ENCODE measurements at places on chromosomes 13 and 19.

DNA sequence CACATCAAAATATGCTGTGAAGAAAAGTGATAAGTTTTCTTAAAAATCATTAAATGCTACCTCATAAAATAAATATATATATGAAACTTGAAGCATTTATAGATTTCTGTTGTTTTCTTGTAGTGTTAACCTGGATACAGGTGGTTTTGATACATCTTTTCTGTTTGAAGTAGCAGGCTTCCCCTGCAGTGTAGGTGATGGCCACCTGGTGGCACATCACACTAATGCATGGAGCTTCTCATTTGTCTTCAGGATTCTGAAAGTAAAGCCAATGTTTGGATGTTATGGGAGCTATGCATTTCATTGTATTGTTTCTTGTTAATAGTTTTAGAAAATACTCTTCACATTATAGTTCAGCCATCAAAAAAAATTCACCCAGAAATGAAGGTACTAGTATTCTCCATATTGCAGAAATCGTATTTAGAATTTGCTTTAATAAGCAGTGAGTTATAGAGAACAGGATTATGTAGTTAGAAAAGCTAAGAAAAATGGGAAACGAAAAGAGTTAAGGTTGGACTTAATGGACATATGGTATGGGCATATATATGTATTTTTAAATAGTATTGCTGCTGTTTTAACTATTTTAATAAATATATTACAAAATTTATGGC is 18.7 kb downstream of the GPR180 start:
- no peak for DNase-seq

DNA sequence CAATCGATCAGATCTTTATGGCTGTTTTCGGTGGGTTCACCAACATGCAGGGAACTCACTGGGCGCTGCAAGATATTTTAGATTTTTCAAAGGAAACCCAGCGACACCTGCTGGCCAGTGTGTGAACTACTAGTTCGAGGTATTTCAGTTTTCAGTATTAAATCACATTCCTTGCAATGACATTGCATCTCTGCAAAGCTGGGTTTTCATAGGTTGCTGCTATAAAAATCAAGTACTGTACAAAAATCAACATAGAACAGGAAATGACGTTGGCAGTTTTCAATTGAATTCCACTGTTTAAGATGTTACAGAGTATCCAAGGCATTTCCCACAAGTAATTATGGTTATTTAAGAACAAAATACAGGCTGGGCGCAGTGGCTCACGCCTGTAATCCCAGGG is 17.6 kb downstream of the LIG1 start:
- no peak for DNase-seq

GRCh38 chr13:43346427-43346826 is 323.0 kb downstream of the DNAJC15 start:
- DNase-seq, result no peak

DNA sequence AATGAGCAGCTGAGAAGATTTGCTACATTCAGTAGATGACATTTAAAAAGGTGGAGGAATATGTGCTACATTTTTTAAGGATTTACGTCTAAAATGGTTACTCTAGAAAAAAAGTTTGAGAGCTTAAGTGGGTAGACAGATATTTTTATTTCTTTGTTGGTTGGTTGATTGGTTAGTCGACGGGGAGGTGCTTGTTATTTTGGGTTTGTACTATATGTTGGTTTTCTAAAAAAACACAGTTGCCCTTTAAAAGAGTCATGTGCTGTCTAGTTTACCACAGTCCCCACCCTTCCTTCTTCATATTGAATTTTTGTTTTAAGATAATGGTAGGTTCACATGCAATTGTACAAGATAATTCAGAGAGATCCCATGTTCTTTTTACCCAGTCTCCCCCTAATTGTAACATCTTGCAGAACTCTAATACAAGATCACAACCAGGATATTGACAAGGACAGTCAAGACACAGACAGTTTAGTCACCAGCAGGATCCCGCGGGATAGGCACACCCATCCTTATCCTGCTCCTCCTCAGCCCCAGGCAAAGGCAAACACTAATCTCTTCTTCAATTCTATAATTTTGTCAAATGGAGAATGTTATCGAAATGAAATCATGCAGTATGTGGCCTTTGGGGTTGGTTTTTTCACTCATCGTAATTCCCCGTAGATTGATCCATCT is 171.4 kb downstream of the FOXO1 start:
- no peak for DNase-seq

DNA sequence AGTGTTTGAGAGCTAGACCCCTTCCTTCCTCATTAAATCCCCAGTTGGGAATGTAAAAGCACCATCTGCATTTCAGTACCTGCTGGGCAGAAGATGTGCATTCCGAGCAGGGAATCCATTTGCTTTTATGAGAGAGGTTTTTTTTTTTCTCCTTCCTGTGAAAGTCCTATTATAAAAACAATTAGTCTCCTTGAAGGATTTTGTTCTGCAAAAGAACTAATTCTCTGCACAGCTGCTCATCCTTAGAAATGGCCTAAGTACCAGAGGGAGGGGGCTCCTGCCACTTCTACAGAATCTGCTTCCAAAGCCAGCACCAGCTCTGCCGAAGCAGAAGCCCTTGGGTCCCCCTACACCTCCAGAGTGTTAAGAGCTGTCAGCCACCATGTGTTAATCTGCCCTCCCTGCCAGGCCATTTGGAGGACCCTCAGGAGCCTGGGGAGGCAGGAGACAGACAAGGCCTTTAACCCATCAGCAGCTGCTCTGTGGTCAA is 36.4 kb upstream of the SERPINE3 start:
- DNase-seq, result no peak

DNA sequence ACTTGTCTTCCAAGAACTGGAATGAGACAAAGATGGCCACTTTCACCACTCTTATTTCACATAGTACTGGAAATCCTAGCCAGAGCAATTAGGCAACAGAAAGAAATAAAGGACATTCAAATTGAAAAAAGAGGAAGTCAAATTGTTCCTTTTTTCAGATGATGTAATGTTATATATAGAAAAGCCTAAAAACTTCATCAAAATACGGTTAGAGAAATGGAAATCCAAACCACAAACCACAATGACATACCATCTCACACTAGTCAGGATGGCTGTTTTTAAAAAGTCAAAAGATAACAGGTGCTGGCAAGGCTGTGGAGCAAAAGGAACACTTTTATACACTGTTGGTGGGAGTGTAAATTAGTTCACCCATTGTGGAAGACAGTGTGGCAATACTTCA is 113.3 kb upstream of the SPRY2 start:
- no peak for DNase-seq

GRCh38 chr19:2056837-2057192 is 5.8 kb upstream of the MKNK2 start:
- no peak for DNase-seq

- no peak for DNase-seq
These were observed 29.0 kb upstream of the RNF17 start for GRCh38 chr13:24734950-24735349.

DNA sequence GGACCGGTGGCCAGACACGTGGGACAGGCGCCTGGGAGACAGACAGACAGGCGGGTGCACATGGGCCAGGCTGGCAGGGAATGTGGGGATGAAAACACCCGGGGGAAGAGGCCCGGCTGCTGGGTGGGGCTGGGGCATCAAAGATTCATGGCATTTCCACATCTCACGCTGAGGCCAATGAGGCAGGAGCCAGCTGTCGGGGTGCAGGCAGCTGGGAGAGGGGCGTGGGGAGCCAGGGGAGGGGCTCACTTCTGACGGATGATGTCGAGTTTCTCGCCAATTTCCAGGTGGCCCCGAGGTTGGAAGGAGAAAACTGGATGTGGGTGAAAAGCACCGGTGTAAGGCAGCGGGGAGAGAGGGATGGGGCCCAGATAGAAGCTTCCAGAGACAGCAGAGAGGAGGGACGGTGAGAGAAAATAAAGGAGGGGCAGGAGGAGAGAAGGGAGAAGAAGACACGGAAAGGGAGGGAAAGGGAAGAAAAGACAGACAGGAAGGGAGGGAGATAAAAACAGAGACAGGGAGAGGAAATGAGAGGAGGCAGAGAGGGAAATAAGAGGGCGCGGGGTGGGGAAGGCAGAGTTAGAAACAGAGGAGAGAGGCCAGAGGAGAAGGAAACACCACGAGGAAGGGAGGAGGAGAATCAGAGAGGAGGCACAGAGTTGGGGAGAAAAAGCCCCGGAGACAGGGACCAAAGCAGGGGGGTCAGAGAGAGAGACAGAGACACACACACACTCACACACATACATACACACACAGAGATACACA is 8.0 kb upstream of the CCER2 start:
- no peak for DNase-seq

GRCh38 chr19:41223431-41224234 is 4.6 kb downstream of the AXL start:
- DNase-seq, result no peak

- no peak for DNase-seq
These were observed 87.5 kb upstream of the KLF12 start for GRCh38 chr13:74221752-74222151.

DNA sequence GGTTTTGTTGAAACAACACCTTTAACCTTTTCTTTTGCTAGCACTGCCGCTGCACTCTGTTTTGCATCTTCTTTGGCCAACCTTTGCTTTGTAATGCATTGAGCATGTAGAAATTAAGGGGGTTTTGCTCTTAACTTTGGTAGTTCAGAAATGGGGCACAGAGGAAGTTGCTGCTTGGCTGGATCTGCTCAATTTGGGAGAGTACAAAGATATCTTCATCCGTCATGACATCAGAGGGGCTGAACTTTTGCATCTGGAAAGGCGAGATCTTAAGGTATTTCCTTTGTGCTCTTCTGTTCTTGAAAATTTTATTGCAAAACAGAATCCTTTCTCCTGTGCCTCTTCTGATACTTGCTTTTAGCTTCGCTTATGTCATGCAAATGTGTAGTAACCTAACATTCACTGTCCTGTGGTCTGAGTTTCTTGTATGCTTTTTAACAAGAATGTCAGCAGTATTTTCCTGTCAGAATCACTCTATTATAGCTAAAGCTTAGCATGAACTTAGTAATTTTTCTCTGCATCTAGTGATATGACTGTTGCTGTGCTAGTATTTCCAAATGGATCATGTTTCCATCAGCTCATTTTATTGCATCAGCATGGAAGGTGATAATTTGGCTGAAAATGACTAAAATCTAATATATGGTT is 50.7 kb upstream of the AKAP11 start:
- DNase-seq, result no peak

DNA sequence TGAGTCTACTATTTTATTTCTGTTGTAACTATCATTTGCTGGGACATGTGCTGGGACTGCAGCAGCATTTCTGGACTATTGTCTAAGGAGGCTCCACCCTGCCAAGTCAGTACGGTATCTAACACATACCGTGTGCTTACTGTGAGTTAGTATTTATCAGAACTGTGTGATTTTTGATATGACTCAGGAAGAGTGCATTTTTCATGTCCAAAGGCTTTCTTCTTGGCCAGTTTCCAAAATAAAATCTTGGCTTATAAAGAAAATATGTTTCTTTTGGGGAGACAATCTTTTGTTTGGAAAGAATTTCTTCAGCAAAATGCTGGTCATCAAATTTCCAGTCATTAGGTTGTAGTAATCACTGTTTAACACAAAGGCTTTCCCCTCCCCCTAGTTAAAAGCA is 11.6 kb downstream of the PARP4 start:
- no peak for DNase-seq
